Fibroblast of skin of back (primary cell): ENCODE measurements at places on chromosomes 7 and 10.

GRCh38 chr10:34815185-34816084 lies at the start of gene PARD3:
Gene PARD3, minus strand, starts transcription at chr10:34815296. Its CDS starts 301 bp downstream, at chr10:34814995.
- peak; percentile 49 for DNase-seq

- DNase-seq: no peak
Observed at GRCh38 chr7:119270644-119271043, 1002.3 kb upstream of the KCND2 start.

- no peak for DNase-seq
Observed at GRCh38 chr10:21944727-21945386, 58.7 kb downstream of the DNAJC1 start.

DNA sequence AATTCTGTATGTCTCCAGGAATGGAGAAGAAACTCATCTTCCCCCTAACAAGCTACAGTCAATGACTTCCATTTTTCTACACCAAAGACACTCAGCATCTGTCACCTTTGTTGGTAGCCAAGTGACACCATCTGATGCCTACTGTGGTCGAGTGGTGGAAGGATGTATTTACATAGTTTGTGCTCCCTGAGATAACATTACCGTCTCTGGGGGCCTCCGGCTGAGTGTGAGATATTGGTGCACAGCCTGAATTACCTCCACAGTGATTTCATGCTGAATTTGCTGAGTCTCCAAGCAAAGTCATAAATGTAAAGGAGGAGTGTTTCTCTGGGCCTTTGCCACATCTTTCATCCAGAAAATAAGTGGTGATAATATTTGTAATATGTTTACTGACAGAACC lies 114.0 kb downstream of the GRID1 start:
- DNase-seq: no peak

DNA sequence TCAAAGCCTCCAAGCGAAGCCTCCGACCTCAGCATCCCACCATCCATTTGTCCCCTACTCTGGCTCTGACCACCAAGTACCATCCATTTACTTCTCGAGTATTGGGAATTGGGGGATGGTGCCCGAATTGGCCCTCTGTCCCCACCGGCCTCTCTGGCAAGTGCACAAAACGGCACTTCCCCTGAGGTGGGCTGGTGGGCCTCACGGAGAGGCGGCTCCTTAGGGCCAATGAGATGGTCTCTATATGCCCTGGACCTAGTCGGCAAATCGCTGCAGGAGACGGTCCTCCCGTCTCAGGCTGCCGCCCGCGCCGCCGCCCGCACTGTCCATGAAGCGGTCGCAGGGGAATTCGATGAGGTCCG lies 2.8 kb downstream of the TRIL start:
- DNase-seq: no peak

GRCh38 chr7:66921396-66921917 lies 432 bp downstream of the TMEM248 start:
- DNase-seq: peak; percentile 36

DNA sequence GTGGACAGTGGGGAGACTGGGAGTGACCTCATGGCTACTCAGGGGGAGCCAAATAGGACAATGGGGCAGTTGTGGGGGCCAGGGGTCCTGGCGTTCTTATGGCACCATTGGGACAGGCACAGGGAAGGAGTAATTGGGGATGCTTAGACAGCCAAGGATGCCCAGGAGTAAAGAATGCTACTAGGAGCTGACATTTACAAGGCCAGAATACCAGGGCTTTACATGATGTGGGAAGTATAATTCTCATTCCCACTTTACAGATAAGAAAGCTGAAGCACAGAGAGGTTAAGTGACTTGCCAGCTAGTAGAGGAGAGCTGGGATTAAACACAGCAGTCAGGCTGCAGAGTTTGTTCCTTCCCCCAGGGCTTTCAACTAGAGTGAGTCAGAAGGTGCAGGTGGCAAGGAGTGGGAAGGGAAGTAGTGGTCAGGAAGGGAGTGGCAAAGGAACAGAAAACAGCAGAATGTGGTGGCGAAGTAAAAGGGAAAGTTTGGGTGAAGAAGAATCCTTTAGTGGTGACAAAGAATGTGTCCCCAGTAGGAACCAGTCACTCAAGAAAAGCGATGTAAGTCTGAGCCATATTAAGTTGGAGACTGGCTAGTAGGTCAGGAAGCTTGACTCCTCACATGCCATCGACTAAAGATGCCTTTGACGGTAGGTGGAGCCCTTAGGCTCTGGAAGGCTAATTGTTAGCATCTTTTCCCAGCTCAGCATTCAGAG lies 32.8 kb downstream of the CPVL start:
- DNase-seq: peak; percentile 39

DNA sequence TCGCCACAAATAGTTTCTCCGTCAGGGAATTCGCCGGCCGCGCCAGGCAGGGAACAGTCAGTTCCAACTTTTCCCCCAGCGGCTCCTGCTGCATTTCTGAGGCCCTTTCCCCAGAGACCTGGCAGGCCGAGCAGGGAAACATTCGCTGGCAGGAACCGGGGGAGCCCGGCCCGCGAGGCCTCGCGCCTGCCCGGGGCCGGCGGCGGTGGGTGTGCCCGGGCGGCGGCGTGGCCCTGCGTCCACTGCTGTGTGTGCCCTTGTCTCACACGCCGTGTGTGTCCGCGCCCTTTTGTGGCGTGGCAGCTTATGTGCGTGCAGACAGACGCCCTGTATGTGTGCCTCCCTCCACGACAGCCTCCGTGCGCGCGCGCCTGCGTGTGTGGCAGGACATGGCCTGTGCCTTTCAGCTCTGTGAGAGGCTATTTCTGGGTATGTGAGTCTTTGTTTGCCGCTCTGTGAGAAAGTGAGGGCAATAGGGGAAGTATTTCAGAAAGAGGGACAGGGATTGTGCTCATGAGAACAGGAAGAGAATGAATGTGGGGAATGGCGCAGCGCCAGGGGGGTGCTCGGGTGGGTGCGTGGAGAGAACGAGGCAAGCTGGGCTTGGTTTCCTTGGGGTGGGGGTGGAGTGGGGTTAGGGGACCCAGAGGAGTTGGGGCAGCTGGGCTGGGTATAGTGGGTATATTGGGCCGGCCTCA lies 689 bp upstream of the SMARCD3 start:
- peak; percentile 79 for DNase-seq
